ENCODE measurements at places on chromosomes 11 and 22. TPM values are rescaled to one million over a fixed set of nuclear protein-coding genes. Genes with fewer than 3 reads are reported as not detected.

Gene MYOD1
- total RNA-seq: not detected

Gene IGSF22
- not detected for total RNA-seq

Gene RGL4
- not detected for total RNA-seq

Gene P4HA3
- 37.4 TPM for total RNA-seq

Gene TIMM8B
- 54.6 TPM for total RNA-seq

Gene KRTAP5-1
- total RNA-seq: not detected

GRCh38 chr11:111703576-111703975 is 62.6 kb downstream of the PPP2R1B start:
- no peak for DNase-seq

- DNase-seq: no peak
These were observed 1126.9 kb downstream of the JRKL start for GRCh38 chr11:97516688-97517087.

- DNase-seq: peak; percentile 79
These were observed 38.2 kb downstream of the OR10A6 start for GRCh38 chr11:7892840-7893254.

GRCh38 chr11:84247926-84248325 is 961.8 kb upstream of the CCDC90B start:
- DNase-seq: no peak

GRCh38 chr11:35932121-35932520 is 11.7 kb upstream of the LDLRAD3 start:
- no peak for DNase-seq

DNA sequence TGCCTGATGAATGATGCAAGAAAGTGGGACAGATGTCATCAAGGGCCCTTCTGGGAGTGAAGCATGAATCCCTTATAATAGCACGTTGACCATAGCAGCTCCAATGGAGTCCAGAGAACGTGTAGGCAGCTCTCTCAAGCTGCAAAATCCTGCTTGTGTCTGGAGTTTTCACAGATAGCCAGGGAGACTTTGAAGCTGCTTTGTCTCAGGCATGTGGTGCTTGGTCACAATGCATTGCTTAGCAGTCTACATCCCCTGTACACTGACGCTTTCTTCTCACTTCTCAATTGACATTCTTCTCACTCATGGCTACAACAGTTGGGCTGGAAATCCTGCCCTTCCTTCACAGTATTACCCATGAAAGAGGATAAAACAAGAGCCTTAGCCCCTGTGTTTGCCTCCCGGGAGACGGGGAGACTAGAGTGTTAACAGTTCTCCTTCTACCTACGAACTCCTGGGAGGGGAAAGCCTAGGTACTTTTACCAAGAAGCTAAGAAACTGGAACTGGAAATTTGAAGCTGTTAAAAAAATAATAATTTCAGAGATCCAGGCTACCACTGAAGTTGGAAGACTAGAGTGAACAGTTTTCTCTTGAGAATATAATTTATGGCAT is 20.7 kb upstream of the MMP7 start:
- no peak for DNase-seq

- DNase-seq: no peak
These were observed 779.7 kb upstream of the LRRC4C start for GRCh38 chr11:42239188-42239587.

DNA sequence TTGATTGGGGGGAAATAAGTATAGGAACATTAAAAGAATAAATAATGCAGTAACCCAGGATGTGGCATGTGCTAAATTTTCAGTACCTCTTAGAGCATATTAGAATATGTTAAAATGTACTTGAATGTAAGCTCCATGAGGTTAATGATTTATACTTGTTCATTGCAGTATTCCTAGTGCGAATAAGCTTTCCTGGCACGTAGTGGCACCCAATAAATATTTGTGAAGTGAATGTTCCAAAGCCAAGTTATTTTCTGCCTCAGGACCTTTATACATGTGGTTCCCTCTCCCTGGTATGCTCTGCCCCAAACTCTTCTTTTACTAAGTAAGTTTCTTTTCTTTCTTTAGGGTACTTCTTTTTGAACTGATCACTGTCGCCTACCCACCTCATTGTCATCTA is 118.8 kb downstream of the DBX1 start:
- DNase-seq: no peak

DNA sequence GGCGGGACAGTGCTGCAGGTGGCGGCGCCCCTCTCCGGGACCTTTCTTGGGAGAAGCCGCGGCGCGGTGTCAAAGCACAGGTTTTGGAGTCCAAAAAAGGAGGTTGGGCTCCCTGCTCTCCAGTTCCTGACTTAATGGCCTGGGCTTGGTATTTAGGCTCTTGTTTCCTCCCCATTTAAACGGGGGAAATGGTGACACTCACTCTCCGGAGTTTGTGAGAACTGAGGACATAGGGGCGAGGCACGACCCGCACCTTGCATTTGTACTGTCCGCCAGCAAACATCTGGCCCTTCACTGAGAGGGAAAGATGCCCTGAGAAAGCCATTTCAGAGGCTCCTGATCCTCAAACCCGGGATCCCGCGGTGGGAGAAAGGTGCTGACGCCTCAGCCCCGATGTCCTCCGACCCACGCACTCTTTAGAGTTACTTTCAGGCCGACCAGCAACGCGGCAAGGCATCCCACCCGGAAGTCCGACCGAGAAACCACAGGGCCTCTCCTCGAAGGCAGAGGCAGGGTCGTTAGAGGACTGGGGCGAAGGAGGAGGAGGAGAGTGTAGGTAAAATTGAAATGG is 2.9 kb upstream of the WDR74 start:
- DNase-seq: no peak

DNA sequence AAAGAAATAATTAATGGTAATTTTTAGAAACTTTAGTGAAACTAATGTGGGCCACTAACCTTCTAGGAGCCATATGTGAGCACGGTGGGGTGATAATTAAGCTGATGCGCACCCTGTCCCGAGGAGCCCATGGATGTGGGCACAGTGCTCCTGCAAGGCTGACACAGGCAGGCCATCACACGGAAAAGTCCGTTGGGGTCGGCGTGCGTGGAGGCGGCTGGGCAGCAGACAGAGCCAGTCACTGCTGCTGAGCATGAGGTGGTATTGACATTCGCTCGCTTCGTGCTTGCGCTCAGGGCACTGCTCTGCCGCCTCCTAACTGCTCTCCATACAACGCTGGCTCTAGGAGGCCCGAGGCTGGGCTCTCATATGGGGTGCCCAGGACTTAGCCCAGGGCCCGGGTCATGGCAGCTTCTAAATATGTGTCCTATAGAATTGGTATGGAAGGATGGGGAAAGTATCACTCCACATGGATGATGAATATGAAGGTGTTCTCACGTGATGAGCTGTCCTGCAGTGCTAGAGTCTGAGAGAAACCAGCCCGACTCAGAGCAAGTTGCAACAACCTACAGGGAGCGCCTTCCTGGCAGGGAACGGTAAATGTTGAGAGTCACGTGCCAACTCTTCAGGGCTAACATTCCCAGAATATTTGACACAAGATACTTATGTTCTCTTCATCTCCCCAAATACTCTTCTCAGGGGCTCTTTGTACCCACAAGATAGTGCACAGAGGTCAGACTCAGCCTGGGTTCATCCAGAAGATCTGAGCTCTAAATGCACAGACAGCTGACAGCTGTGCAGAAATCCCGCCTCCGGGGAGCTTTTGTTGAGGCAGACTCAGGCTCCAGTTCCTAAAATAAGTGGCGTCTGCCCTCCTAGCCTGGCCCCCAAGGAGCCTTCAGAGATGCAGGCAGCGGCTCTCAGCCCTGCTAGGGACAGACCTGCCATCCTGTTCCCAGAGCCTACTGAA is 50.6 kb upstream of the ARFGAP3 start:
- no peak for DNase-seq

DNA sequence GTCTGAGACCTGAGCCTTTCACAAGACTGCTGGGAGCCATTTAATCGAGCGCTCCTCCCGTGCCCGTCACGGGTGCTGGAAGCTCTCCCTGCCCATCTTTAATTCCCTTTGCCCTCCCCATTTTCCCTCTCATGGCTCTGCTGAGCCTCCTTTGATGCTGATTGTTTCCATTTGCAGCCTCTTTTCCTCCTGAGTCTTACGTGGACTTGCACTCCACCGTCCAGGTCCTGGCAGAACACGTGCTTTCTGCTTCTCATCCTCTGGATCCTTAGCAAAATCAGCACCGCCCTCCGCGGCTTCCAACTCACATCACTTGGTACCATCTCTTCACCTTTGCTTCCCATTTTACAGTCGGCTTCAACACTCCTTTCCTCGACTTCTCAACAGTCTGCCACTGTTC is 7.3 kb downstream of the IFT27 start:
- DNase-seq: no peak

DNA sequence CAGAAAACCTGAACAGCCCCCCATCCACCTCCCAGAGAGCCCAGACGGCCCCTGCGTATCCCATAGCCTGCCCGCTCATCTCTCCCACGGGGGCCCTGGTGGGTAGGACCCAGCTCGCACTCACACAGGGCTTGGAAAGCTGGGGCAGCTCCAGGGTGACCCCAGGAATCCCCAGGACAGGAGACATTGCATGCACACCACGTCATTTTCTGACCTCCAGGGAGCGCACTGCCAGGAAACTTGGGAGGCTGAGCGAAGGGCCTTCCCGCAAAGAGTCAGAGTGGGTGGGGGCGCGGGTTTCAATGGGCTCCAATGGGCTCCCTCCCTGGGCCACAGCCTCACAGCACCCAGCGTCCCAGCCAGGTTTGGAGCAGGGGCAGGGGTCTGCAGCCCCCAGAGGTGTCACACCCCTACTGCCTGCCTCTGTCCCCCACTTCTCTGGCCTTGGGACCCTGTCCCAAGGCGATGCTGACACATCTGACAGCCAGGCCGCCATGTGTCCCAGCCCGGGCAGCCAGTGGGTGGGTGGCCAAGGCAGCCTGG is 8.2 kb upstream of the SYT8 start:
- DNase-seq: no peak

DNA sequence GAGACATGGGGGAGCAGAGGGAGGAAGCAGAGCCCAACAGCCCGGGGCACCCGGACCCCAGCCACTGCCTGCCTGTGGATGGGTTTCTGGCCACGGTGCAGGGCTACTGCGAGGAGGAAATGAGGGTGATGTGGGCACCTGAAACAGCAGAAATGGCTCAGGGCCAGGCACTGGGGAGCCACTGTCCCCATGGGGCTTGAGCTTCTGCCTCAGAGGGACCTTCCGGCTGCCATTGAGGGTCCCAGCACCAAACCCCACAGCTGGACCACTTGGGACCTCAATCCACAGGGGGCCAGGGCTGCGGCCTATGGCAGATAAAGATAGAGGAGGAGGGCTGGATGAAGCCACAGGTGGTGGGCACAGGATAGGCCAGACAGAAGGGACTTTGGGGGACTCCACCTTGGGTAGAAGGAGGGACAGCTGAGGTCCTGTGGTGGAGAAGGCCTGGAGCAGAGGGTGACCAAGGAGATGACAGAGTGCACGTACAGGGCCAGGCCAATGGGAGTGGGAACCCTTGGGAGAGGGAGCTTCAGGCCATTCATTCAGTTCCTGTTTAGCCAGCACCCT is 48.3 kb downstream of the NFAM1 start:
- no peak for DNase-seq

DNA sequence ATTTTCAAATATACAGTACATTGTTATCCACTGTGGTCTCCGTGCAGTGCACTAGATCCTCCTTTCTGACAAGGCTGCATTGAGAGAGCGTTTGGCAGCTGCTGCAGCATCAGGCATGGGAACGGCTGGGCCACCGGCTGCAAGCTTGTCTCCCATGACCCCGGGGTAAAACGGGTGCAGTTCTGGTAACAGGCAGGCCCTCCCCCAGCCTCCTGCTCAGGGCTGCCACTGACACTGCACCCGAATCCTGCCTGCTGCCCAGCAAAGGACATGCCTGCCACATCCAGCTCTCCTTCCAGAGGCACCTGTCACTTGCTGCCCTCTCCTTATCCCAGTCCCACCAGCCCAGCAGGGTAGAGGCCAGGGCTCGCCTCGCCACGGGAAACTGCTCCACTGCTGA is 124.5 kb upstream of the TMEM45B start:
- DNase-seq: no peak

DNA sequence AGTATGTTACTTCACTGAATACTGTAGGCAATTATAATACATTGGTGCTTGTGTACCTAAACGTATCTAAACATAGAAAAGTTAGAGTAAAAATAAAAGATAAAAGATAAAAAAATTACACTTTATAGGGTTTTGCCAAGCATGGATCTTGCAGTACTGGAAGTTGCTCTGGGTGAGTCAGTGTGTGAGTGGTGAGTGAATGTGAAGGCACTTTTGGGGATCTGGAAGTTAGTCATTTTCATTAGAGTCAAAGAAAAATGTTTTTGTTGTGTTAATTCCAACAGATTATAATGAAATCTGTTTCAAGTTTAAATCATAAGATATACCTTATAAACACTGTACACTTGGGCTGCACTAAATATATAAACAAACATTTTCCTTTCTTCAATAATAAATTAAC is 3.3 kb downstream of the SLC22A25 start:
- DNase-seq: no peak

GRCh38 chr11:70525006-70525405 is 126.7 kb downstream of the CTTN start:
- DNase-seq: no peak

DNA sequence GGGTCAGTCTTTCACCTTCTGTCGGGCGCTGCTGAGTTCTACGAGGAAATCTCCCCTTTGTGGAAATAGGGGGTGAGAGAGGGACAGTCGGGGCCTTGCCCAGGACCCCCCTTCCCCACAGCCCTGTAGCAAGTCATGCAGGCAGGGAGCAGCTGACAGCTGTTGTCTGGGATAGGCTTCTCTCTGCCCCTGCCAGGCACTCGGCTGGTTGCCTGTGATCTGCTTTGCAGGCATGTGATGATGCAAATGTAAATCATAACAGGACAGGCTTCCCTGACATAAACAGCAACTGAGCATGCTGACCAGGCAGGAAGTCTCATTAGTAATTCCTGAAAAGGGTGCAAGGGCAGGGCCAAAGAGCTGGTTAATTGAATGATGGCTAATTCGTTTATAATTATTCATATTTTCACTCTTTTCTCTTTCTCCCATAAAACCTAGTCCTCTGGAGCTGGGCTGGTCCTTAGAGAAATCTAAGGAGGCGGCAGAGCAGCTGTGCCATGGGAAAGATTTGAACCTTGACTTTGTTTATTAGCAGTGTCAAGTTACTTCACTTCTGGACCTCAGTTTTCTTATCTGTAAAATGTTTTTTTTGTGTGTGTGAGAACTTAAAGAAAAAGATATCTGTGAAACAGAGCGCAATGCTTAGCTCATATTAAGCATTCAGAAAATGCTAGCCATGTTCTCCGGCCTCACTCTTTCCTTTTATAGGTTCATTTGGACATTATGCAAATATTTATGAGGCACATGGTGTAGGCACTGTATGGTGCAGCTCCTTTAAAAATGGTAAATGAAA is 129.7 kb downstream of the LDLRAD3 start:
- DNase-seq: peak; percentile 85

DNA sequence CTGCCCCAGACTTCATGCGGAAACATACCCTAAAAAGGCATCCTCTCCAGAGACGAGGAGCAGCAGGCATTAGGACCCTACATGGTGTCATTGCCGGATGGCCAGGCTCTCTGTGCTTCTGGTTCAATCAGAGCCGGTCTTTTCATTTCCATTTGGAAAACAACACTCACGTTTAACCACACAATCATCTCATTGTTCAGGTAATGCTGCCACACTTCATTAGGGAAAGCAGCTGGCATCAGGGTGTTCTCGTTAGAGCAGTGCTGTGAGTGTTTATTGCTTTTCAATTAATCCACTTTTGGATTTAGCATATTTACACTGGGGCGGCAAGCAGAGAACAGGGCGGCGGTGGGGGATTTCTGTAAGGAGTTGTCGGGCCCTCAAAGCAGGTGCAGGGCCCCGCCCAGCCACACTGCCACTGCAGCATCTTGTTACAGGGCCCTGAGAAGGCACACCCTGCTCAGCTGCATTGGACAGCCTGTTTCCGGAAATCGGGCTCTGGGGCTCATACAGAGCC is 338.6 kb downstream of the SHANK2 start:
- DNase-seq: no peak

GRCh38 chr11:17267576-17267975 is 9.0 kb upstream of the NUCB2 start:
- DNase-seq: peak; percentile 81
